ENCODE measurements at places on chromosomes 3 and 15. TPM values are rescaled to one million over a fixed set of nuclear protein-coding genes. Genes with fewer than 3 reads are reported as not detected.

Gene CADPS
- not detected for total RNA-seq

Gene FBXL22
- total RNA-seq, result 2.1 TPM

Gene UCN2
- total RNA-seq, result 10.1 TPM

DNA sequence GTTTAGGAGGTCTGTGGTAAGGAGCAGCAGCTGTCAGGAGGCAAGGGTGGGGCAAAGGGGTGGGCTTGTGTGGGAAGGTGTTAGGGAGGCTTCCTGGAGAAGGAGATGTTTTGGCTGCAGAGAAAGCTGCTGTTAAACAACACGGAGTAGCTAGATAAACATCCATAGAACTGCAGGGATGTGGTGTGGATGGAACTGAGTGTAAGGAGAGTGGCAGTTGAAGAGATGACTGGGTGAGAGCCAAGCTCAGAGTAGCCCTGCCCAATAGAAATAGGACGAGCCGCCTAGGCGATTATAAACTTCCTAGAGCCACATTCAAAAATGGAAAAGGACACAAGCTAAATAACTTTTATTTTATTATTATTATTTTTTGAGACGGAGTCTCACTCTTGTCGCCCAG, 19.9 kb downstream of the RPLP1 start:
- no peak for DNase-seq

DNA sequence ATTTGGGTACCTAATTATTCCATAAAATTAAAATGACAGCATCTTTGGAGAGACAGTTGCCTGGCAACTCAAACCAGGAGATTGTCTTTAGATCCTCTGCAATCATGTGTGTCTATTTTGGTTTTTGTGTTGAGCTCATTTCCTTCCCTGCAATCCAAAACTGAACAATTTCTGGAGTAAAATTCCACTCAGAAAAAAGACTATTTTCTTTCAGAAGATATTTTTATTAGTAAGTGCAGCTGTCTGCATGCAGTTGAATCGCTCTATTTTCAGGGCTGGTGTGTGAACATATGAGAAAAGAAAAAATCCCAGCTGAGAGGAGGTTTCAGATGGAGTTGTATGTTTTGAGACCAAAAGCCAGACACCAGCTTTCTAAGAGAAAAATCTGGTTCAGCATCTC, 41.9 kb upstream of the DYNC1LI1 start:
- DNase-seq, result no peak

DNA sequence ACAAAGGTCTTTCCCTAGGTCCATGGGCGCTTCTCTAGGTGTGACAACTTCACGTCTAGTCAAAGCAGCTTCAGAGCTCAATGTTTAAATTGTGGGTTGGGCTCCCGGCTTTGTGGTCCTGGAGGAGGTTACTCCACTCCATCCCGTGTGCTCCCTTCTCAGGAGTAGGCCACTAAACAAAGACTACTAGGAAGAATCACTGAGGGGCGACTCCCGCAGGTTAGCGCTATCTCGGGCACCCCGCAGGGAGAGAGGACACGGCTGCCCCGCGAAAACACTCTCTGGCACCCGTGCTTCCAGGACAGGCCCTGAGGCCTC, 500 bp downstream of the PARP6 start:
- no peak for DNase-seq

- no peak for DNase-seq
These were observed 16.8 kb downstream of the MRAS start for GRCh38 chr3:138365253-138365555.

DNA sequence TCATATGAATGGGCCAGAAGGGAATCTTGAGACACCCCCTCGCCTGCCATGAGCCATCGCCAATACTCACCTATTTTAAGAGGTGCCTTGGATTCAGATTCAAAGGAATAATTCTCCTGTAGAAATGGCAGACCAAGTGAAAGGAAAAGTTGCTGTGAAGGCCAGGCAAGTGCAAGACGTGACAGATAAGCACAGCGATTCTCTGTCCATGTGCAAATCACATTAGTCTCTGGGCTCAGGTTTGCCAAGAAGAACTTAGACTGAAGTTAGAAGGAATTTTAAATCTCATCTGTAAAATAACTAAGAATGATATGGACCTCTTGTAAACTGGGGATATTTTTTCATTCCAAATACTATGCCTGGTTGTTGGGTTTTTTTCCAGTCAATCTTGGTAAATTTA, 173.6 kb downstream of the UACA start:
- no peak for DNase-seq

Data from SJSA1 (cell line).